ENCODE measurements at places on chromosomes 1 and 21. TPM values are rescaled to one million over a fixed set of nuclear protein-coding genes. Genes with fewer than 3 reads are reported as not detected.

The TTC34 gene
- 0.29 TPM for total RNA-seq

The B3GALT5 gene
- 2.6 TPM for total RNA-seq

The GNAT2 gene
- total RNA-seq: not detected

The TGFBR3 gene
- 56.9 TPM for total RNA-seq

The USP33 gene
- total RNA-seq: 55.4 TPM

The THEM5 gene
- not detected for total RNA-seq

The APCS gene
- not detected for total RNA-seq

The PYHIN1 gene
- total RNA-seq: not detected

The SYT11 gene
- 29.3 TPM for total RNA-seq

The CLDN17 gene
- total RNA-seq: not detected

The TNFRSF18 gene
- not detected for total RNA-seq

The CHD5 gene
- 0.14 TPM for total RNA-seq

The TRNAU1AP gene
- total RNA-seq: 19.3 TPM

The FLG gene
- total RNA-seq: not detected

The NBPF6 gene
- total RNA-seq: 1.1 TPM

The PRR9 gene
- 0.22 TPM for total RNA-seq

The AIM2 gene
- 0.43 TPM for total RNA-seq

The AMY1C gene
- not detected for total RNA-seq

The PLEKHA6 gene
- 0.57 TPM for total RNA-seq

The TSPAN1 gene
- 0.86 TPM for total RNA-seq

The TMEM183A gene
- total RNA-seq: 110 TPM

The DCST2 gene
- total RNA-seq: 0.66 TPM

The NPPA gene
- not detected for total RNA-seq

The HEYL gene
- 0.57 TPM for total RNA-seq

The ADGRB2 gene
- 14.0 TPM for total RNA-seq

The CD53 gene
- not detected for total RNA-seq

The GJB5 gene
- not detected for total RNA-seq

The KLF18 gene
- total RNA-seq: not detected

The PBX1 gene
- 36.5 TPM for total RNA-seq

The TRIM63 gene
- not detected for total RNA-seq

The ZBTB40 gene
- 12.0 TPM for total RNA-seq

The PADI3 gene
- under 0.01 TPM for total RNA-seq

The CNKSR1 gene
- 0.22 TPM for total RNA-seq

The NPR1 gene
- total RNA-seq: 0.88 TPM

The DMRTA2 gene
- total RNA-seq: 0.14 TPM

The CRP gene
- not detected for total RNA-seq

The SYCP1 gene
- total RNA-seq: not detected

The AKNAD1 gene
- not detected for total RNA-seq
